ENCODE measurements at places on chromosomes 1 and 21.
A peak's percentile ranks its signal among the peaks of the same experiment; 100 is the strongest.

DNA sequence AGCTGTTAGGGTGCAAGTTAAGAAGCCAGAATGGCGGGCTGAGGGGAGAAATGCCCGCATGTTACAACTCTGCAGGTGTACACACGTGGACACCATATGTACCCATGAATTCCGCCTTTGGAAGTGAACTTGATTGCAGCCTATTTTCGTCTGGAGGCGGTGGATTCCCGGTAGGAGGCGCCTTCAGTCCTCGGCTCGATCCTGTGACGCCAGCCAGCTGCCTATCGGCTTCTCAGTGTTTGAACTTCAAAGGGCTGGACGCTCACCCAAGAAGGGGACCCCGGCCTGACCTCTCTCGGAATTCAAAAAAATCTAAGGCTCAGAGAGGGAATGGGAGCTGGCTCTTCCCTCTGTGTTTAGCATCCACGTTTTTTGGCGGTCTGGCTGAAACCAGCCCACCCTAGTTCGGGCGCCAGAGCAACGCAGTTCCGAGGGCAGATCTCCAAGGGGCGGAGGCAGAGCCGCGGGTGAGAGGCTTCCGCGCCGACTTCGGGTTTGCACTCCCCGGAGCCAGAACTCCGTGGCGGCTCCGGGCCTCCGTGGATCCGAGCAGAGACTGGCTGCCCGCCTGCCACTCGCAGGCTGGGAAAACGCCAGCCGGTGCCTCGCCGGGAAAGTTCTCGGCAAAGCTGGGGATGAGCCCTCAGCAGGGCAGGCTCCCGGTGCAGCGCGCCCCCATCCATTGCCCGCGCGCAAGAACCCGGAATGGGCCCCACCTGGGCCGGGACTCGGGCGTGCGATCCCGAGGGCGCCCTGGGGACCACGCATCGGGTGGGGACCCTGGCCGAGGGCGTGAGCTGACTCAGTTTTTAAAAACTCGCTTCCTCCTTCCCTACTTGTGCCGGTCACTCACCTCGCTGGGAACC, 996 bp upstream of the TMEM51 start:
- no peak for DNase-seq

GRCh38 chr1:212377644-212378043, 37.0 kb downstream of the PACC1 start:
- no peak for DNase-seq

DNA sequence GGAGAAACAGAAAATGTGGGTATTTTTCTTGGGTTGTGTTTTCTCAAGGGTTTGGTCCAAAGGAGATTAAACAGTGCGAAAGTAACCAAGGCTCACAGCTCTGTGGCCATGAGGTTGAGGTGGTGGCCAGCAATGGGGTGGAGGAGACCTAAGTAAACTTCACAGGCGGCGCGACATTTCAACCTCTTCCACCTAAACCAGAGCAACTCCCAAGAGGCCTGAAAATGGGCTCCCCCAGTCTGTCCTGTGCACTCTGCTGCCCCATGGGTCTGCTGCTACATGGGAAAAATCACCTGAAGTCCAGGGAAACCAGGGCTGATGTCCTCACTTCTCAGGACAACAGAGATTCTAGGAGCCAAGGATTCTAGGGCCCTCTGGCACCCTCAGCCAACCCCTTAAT, 12.4 kb downstream of the CELF3 start:
- no peak for DNase-seq

GRCh38 chr1:165364568-165365133, 8.1 kb upstream of the LMX1A start:
- no peak for DNase-seq

GRCh38 chr1:108671143-108671542, 10.2 kb upstream of the HENMT1 start:
- no peak for DNase-seq

DNA sequence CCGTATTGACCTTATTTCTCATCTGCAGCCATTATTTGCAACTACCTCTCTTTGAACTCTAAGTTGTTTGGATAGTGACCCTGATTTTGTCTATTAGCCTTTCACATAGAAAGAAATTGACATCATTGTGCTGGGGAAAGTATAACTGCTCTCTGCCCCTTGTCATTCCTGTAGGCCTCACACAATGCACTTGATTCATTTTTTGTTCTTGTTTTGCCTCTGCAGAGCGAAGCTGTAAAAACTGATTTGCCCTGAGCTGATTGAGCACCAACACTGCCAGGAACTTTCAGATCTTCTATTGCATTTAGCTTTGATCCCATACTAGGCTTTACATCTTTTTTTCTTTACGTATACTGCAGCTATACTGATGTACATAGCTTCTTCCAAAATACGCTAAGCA, 167.2 kb upstream of the PTBP2 start:
- no peak for DNase-seq

DNA sequence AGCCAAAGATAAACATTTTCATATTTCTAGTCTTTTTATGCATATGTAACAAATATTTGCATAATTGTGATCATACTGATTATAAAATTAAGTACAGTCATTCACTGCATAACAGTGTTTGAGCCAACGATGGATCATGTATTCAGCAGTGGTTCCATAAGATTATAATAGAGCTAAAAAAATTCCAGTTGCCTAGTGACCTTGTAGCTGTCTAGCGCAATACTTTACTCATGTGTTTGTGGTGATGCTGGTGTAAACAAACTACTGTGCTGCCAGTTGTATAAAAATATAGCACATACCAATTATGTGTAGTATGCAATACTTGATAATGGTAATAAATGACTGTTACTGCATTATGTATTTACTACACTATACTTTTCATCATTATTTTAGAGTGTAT, 2.1 kb upstream of the S100A10 start:
- no peak for DNase-seq

DNA sequence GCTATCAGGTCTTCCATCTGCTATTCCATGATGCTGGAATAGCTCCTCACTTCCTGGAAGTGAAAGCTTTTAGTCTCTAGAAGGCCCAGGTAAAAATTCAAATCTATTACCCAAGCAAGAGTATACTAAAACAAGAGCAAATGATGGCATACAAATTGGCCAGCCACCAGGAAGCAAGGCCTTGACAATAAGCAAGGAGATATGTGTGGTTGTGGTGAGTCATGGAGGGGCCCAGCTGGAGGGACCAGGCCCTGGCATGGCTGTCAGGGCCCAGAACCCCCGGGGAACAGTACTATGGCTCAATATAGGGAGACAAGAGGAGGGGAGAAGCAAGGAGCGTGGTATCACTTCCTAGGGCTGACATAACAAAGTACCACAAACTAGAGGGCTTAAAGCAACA, 358.7 kb downstream of the RRAGC start:
- DNase-seq = no peak

DNA sequence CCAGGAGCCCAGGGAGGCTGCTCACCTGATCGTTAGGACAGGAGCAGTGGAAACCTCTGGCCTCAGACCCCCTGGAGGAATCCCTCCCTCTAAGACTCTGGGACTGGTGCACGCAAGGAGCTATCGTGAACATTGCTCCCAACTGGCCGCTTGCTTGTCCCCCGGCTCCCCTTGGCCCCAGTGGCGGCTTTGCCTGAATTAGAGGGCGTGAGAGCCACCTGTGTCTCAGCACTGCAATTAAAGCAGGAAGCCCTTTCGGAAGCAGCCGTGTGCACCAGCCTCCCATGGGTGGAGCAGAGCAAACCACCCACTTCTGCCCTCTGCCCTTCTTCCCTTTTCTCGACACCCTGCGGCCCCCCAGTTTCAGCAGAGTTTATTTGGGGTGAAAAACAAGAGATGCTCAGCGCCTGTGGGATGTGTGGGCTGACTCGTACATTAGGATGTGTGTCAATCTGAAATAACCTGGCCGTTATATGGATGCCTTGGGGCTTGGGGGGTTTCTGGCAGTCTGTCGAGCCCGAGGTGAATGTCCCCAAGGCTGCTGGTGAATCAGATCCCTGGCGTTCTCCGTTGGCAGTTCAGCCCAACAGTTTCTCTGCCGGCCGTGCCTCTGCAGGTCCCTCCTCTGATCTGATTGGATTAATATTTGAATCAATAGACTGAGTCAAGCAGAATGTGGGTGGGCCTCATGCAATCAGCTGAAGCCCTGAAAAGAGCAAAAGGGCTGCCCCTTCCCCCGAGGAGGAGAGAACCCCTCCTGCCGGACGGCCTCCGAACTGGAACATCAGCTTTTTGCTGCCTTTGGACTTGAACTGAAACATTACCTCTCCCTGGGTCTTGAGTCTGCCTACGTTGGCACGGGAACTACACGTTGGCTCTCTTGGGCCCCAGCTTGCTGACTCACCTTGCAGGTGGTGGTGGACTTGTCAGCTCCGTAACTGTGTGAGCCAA, 7.3 kb upstream of the UMODL1 start:
- peak; percentile 53 for DNase-seq

GRCh38 chr1:1730870-1731269, 6.7 kb upstream of the CDK11A start:
- DNase-seq = no peak

- DNase-seq = peak; percentile 26
Measured at GRCh38 chr21:42850866-42851391, 28.4 kb downstream of the WDR4 start.

DNA sequence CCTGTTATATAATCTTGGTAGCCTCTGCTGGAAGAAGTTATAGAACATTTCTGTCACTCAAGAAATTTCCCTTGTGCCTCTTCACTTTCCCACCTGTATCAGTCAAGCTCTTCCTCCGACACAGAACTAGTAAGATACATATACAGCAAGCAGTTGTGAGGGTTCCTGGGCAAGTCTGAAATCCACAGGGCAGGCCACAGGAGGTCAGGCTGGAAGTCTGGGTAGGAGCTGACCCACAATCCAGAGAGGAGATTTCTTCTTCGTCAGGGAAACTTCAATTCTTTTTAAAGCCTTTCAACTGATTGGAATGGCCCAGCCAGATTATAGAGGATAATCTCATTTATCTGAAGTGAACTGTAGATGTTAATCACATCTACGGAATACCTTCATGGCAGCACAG, 96.4 kb upstream of the FMN2 start:
- no peak for DNase-seq

- DNase-seq = no peak
Measured at GRCh38 chr1:10989095-10989494, 23.4 kb upstream of the TARDBP start.

DNA sequence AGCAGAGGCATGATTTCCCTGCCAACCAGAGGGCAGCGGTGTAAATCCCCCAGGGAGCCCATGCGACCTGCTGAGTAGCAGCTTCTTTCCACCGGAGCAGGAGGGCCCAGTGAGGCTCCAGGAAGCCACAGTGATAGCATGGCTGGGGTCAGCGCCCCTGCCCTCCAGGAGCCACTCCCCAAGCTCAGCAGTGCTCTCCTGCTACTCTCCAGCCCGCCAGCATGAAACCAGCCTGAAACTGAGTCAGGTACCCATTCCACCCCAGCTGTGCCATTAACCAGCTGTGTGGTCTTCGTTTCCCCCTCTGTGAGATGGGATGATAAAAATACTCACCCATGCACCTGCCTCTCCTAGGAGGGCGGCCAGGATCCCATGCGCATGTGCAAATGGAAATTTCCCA, 123.8 kb upstream of the TMEM51 start:
- DNase-seq = no peak

DNA sequence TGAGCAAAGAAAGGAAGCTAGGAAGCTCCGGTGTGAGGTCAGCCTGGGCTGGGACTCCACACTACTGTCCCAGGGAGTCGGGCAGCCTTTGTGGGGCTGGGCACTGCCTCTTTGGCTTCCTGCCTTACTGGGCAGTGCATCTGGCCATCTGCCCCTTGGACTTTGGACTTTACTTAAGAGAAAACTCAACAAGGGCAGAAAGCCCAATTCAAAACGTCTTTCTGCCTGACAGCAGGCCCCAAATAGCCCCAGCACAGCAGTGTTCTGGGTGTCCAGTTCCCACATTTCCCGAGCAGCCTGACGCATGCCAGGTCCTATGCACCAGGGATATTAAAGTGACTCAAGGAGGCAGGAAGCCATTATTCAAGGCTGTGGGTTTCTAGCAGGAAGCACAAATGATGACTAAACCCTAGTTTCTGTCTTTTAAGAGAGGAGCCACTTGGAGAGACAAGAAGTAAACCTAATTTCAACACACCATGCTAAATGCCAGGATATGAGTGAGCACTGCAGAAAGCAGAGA, 37.9 kb upstream of the EDEM3 start:
- DNase-seq = no peak

DNA sequence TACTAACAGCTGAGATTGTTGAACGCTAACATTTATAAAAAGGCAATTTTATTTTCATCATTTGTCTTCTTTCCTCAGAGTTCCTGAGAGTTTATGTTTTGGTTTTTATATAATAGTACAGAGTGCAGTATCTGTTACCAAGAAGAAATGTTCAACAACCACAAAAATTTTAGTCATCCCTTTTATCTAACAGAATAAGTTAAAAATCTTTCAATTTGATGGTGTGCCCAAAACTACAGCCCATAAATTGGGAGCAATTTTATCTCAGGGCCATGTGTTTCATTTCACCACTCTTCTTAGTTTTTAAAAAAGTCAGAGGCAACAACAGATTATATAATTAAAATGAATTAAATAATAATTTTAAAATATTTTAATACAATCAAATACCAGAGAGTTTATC, 37.1 kb downstream of the NEXN start:
- DNase-seq = no peak

DNA sequence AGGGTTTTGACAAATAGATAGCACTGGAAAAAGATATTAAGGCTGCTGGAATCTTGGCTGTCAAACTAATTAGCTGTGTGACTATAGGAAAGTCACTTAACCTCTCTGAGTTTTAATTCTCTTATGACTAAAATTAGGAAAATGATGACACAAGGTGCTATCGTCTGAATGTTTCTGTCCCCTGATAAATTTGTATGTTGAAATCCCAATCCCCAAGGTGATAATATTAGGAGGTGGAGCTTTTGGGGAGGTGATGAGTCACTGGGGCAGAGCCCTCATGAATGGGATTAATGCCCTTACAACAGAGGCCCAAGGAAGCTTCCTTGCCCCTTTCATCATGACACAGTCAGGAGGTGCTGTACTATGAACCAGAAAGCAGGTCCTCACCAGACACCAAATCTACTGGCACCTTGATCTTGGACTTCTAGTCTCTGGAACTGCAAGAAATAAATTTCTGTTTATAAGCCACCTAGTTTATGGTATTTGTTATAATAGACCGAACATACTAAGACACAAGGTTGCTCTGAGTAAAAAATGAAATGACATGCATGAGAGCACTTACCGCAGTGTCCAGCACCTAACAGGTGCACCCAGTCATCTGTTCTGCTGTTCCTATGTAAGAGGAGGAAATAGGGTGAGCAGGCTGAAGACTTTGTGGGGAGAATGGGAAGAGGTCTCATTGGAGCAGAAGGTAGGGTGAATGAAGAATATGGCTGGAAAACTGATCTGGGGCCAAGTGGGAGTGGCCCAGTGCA, 26.3 kb upstream of the DISP1 start:
- DNase-seq = no peak

- no peak for DNase-seq
Measured at GRCh38 chr1:32406629-32407111, 12.4 kb upstream of the BSDC1 start.

GRCh38 chr1:204337036-204337429, 22.7 kb downstream of the PLEKHA6 start:
- DNase-seq = no peak

DNA sequence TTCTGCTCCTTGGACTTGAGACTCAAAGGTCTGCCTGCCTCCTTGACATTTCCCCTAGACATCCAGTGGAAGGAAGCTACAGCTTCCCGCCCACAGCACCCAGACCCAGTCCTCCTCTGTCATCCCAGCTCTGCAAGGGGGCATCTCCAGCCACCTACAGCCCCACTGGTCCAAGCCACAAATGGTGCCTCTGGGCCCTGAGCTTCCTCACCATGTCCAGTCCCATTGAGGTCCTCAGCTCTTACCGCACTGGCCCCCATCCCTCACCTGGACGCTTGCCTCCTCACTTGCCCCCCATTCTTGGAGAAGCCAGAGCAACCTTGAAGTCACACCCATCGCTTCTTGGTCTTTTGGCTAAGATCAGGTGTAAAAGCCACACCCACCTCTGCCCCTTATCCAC, 13.2 kb downstream of the PODN start:
- DNase-seq = peak; percentile 2
